CMK (cell line): ENCODE measurements at places on chromosomes 3 and 15.

GRCh38 chr15:52523192-52523591 is 5.5 kb downstream of the MYO5A start:
- no peak for DNase-seq

DNA sequence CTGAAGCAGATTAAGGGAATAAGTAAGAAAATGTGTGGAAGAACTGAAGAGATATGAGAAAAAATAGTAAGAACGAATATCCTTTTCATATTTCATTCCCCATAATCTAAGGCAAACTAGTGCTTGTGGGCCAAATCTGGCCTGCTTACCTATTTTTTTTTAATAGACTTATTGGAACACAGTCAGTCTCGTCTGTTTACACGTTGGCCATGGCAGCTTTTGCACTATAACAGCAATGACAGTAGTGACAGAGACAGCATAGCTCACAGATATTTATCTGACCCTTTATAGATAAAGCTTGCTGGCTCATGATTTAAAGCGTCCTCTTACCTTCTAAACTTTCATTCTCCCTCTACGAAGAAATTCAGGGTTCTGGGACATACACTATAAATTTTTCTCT is 50.0 kb upstream of the CDAN1 start:
- DNase-seq: no peak

DNA sequence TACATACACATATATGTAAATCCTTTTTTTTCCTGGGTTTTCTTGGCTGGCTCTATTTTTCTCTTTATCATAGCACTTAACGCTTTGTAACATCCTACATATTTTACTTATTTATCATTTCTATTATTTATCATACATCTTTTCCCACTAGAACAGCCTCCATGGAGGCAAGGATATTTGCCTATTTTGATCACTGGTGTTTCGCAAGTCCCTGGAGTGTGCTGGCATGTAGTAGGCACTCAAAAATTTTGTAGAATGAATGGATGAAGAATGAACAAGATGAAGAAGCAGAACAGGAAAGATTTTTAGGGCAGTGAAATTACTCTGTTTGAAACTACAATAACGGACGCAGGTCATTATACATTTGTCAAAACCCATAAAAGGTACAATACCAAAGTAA is 83.0 kb upstream of the PTX3 start:
- DNase-seq: no peak

- DNase-seq: no peak
Observed at GRCh38 chr15:58870451-58870850, 63.0 kb downstream of the SLTM start.

GRCh38 chr3:73695841-73696240 is 71.1 kb upstream of the PDZRN3 start:
- no peak for DNase-seq

GRCh38 chr3:64509206-64509605 is 178.6 kb downstream of the ADAMTS9 start:
- no peak for DNase-seq

- no peak for DNase-seq
Observed at GRCh38 chr15:89836267-89837133, 21.8 kb upstream of the ANPEP start.

DNA sequence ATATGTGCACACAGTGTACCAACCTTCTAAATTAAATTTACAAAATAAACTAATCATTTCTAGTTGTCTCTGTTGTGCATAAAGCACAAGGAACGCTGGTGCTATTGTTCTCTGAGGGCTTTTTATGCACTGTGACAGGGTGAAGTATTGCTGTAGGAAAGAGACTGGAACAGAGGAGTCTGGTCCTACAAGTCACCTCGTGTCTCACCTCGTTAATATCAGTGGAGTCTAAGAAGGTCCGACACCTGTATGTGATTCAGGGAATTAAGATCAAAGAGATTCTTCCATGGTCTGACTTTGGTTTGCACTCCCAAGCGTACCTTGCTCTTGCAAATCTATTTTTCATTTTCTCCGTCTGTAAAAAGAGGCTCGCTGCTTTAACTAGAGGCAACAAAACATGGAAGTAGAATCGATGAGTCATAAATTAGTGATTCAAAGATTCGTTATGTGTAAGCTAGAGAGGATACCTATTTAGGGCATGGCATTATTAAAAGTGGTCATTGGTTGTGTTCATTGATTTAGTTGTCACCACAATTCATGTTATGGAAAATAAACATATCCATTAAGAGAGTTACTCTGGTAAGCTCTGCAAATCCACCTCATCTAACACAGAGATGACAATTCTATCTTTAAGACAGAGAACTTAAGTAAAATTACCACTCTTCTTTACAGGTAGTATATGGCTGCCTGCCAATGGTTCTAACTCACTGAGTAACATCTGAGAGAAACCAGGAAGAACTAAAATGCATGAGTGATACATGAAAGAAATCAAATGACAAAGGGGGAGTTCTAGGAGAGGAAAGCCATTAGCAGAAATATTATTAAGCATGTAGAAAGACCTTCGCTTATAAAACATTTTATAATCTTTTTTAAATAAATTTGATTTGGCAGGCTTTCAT is 219.4 kb upstream of the GBE1 start:
- DNase-seq: no peak

- no peak for DNase-seq
Observed at GRCh38 chr3:37456270-37456708, 281.9 kb upstream of the LRRFIP2 start.

- no peak for DNase-seq
Observed at GRCh38 chr15:29062179-29062591, 176.4 kb downstream of the APBA2 start.

- no peak for DNase-seq
Observed at GRCh38 chr3:139935866-139936817, 1.2 kb downstream of the CLSTN2 start.
